ENCODE measurements at places on chromosomes 3 and 15. TPM values are rescaled to one million over a fixed set of nuclear protein-coding genes. Genes with fewer than 3 reads are reported as not detected.

DNA sequence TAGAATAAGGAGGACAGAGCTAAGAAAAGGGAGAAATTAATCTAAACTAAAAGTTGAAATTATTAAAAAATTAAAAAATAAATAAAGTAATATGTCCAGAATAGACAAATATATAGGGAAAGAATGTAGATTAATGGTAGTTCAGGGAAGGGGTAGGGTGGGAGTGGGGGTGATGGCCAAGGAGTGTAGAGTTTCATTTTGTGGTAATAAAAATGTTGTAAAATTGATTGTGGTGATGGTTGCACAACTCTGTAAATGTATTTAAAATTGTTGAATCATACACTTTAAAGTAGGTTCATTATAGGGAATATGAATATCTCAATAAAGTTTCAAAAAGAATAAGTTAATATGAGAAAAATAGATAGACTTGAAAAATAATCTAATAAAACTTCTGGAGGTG is 21.0 kb upstream of the FNDC3B start:
- no peak for DNase-seq

DNA sequence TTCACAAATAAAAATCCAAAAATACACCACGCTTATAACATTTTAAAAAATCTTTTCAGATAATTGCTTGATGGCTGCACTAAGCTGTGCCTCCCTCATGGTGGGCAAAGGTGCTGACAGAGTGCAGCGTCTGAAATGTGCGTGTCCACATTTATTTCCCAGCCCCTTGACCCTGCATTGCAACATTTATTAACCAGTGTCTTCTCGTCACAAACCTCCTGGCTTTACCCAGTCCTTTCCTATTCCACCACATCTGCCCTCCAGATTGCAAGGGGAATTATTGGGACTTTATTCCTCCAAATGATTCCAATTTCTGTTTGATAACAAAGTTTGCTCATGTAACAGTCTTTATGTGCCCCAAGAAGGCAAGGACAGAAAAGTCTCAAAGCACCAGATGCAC is 5.5 kb downstream of the RASGRP1 start:
- no peak for DNase-seq

- DNase-seq = no peak
Observed at GRCh38 chr3:172279974-172280373, 168.3 kb downstream of the GHSR start.

GRCh38 chr3:195162033-195162669 is 108.8 kb downstream of the XXYLT1 start:
- DNase-seq = peak; percentile 18

DNA sequence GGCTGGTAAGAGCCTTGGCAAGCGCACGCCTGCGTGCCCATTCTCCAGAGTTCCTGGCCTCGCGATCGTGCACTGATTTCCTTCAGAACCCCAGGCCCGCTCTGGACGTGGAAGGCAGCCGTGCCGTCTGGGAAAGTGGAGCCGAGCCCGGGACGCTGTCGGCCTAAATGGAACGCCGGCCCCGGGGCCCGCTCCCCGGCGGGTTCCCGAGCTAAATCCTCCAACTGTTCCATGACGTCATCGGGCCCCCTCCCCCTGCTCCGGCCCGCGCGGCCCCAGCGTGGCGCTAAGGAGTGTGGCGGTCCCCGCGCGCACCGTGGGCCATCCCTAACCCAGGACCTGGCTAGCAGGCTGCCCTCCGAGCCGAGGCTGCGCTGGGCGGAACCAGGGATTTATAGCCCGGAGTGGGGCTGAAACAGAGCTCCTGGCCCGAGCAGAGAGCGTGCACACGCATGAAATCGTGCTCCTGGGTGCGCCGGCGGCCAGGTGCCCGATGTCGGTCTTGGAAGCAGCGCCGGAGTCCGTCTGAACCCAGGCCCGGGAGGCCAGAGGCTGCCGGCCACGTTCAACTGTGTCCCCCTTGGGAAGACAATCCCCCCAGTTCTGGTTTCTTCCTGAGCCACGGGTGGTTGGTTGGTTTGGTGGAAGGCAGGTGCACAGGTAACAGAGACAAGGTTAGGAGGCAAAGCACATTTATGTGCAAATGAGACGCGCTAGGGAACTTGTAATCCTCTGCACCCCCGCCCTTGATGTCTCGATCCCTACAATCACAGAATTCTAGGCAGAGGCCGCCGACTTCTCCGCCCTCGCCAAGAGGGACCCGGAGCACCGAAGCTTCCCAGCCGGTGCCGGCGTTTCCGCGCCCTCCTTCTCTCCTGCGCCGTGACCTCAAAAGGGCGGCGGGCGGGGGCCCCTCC is 84.9 kb upstream of the ETV5 start:
- no peak for DNase-seq

GRCh38 chr15:88814393-88814792 is 11.2 kb downstream of the ACAN start:
- no peak for DNase-seq

The CEMIP gene
- not detected for total RNA-seq

DNA sequence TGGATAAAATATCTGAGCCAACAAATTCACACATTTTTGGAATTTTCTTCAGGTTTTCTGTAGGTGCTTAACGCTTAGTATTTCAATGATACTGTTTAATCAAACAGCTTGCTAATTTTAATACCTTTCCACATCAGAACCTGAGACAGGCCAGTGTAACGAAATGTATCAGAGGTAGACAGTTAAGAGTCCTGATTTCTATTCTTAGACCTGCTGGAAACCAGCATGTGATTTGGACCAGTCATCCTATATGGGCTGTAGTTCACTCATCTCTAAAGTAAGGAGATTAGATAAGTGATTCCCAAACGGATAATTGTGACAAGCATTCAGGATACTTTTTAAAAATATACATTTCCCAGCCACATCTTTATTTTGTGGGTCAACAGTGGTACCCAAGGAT is 18.4 kb downstream of the ARL6IP5 start:
- no peak for DNase-seq

- no peak for DNase-seq
Observed at GRCh38 chr15:67227431-67227830, 27.0 kb downstream of the AAGAB start.

DNA sequence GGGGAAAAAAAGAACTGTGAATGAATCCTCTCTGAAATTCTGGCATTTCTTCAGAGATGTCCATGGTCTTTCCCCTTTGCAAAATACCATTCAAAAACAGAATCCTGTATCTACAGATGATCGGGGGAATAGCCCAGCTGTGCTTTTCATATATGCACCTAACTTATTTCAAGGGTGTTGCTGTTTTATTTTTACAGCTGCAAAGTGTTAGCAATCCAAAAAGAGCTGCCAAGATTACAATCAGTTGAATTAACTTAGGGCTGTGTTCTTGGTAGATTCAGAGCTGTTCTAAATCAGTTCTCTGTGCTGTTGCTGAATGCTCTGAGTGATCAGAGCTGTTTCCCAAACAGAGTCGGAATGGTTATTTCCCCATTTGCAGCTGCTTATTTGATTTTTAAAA is 175.7 kb upstream of the SEMA6D start:
- no peak for DNase-seq

DNA sequence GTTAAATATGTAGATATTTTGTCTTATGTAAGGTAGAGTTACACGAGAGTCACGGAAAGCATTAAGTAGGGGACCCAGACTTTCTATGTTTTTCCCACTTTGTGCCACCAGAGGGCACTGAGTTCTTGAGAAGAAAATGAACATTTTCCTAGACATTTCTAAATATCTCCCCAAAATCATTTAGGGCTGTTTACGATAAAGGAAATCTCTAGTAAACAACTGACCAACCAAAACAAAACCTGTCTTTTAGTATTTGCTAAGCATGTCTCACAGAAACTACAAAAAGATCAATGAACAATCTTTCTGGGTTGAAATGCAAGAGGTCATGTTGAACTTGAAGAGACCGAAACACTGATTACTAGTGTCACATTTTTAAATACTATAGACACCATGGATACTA is 16.1 kb downstream of the POU1F1 start:
- peak; percentile 38 for DNase-seq

The PFKFB4 gene
- total RNA-seq = 1.3 TPM

- no peak for DNase-seq
Observed at GRCh38 chr15:51675234-51675633, 6.1 kb upstream of the SCG3 start.

The ERICH6 gene
- 0.28 TPM for total RNA-seq

The TMEM45A gene
- total RNA-seq = not detected

GRCh38 chr15:75031848-75032247 is 8.5 kb downstream of the PPCDC start:
- no peak for DNase-seq

All from CD8-positive, alpha-beta T cell (primary cell).